Urothelium cell line (cell line): ENCODE measurements at places on chromosomes 16 and 17.

GRCh38 chr16:23673971-23674614 lies 4.6 kb upstream of the PLK1 start:
- DNase-seq, result no peak

DNA sequence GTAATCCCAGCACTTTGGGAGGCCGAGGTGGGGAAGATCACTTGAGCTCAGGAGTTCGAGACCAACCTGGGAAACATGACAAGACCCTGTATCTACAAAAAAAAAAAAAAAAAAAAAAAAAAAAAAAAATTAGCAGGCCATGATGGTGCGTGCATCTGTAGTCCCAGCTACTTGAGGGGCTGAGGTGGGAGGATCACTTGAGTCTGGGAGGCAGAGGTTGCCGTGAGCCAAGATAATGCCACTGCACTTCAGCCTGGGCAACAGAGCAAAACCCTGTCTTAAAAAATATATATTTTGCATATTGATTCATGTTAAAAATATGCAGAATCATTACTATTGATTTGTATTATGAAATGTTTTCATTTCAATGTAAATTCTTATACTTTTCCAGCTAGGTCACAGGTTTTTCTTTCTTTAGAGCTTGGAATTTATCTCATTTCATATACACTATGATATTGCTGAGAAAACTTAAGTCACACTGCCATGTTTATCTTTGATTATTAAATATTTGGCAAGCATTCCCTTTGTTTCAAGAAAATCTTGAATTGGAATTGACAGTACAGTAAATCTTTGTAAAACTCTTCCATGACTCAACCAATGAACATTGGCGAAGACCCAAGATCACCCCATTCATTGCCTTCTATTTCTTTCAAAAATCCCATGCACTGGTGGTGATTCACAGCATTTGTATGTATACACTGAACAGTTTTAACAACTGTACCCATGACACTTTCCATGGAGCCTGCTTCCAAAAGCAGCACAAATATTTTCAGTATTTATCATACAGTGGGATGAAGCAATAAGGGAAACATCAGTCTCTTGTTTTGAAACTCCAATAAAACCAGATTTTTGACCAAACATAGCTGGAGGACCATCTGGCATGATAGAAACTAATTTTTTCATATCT lies 83.5 kb upstream of the TNRC6A start:
- DNase-seq, result peak; percentile 77

DNA sequence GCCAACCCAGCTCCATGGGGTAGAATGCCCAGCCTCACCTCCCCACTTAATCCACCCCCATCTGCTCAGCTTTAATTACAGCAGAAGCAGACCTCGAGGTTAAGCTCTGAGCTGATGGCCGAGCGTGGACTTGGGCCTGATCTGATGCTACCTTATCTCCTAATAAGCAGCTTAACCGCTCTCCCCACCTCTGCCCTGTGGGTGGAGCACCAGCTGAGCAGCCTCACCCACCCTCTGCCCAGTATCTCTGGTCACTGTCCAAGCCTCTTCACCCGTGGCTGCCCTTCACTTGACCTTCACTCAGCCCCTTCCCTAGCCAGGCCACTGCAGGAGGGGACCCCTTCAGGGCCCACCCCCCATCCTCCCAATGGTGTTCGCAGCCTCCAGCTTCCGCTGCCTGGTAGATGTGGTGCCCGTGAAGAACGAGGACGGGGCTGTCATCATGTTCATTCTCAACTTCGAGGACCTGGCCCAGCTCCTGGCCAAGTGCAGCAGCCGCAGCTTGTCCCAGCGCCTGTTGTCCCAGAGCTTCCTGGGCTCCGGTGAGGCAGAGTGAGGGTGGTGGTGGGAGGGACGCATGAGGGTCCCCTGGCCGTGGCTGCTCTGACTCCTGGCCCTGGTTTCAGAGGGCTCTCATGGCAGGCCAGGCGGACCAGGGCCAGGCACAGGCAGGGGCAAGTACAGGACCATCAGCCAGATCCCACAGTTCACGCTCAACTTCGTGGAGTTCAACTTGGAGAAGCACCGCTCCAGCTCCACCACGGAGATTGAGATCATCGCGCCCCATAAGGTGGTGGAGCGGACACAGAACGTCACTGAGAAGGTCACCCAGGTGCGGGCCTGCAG lies 6.8 kb downstream of the KCNH6 start:
- DNase-seq, result no peak

- no peak for DNase-seq
These were observed 4.8 kb downstream of the LGALS3BP start for GRCh38 chr17:78974635-78975591.

- DNase-seq, result no peak
These were observed 16.8 kb upstream of the COL1A1 start for GRCh38 chr17:50218071-50218759.

GRCh38 chr17:79065105-79065670 lies 9.4 kb upstream of the ENGASE start:
- DNase-seq, result no peak
